Activated T-cell treated with anti-CD3 and anti-CD28 coated beads for 48 hours (primary cell): ENCODE measurements at places on chromosomes 12 and 14.

GRCh38 chr12:94726236-94726835 lies 76.0 kb upstream of the TMCC3 start:
- DNase-seq: no peak

GRCh38 chr12:8860165-8860961 lies 37.9 kb downstream of the A2ML1 start:
- peak; percentile 6 for DNase-seq

GRCh38 chr14:103538291-103539055 lies 9.5 kb downstream of the TRMT61A start:
- DNase-seq: no peak

DNA sequence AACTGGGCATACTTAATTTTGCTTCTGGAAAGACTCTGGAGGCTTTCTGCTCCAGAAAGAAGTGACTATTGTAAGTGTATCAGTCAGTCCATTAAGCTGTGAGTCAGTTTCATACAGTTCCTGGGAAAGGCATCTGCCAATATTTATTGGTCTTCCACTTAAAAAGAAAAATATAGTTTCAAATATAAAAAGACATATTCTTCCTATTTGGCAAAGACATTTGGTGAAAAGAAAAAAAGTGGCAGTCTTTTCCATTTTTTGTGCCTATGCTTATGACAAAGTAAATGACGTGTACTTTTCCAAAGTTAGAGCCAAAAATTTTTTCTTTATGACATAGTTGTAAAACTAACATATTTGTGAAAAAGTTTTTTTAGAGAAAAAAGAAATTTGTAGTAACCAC lies 12.3 kb downstream of the TMEM30B start:
- no peak for DNase-seq

DNA sequence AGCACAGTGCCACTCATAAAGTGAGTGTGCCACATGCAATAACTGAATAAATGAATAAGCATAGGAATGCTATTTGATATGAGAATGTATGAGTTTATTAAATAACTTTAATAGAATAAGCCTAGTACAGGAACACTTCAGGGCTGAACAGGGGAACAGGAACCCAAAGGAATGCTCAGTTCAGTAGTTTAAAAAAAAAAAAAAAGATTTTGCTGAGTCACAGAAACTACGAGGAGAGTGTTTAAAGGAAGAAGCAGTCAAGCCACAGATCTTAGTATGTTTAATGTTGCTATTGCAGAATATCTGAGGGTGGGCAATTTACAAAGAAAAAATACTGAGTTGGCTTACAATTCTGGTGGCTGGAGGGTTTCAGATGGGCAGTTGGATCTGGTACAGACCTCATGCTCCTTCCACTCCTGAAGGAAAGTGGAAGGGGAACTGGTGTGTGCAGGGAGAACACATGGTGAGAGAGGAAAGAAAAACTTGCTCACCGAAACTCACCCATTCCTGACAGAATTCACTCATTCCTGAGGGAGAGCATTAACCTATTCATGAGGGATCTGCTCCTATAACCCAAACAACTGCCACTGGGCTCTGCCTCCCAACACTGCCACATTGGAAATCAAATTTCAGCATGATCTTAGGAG lies 880.3 kb upstream of the MGAT4C start:
- no peak for DNase-seq

DNA sequence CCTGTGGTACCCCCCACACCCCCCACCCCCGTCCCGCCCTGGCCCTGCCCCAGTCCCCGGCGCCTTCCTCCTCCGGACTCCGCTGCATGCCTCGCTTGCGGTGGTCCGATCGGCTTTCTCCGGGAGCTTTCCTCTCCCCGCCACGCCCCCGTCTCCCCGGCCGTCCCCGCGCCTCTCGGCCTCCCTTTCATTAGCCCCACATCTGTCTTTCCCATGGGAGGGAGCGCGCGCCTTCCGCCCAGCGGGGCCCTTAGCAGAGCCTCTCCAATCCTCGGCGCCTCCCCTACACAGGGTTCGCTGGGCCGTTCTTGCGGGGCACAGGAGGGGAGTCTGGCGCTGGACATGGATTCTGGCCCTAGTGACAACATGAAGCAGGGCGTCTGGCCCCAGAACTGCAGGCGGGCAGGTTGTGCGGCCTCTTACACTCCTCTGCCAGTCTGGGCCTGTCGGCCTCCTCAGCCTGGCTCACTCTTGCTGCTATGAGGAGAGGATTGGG lies 1.5 kb upstream of the EFS start:
- no peak for DNase-seq

DNA sequence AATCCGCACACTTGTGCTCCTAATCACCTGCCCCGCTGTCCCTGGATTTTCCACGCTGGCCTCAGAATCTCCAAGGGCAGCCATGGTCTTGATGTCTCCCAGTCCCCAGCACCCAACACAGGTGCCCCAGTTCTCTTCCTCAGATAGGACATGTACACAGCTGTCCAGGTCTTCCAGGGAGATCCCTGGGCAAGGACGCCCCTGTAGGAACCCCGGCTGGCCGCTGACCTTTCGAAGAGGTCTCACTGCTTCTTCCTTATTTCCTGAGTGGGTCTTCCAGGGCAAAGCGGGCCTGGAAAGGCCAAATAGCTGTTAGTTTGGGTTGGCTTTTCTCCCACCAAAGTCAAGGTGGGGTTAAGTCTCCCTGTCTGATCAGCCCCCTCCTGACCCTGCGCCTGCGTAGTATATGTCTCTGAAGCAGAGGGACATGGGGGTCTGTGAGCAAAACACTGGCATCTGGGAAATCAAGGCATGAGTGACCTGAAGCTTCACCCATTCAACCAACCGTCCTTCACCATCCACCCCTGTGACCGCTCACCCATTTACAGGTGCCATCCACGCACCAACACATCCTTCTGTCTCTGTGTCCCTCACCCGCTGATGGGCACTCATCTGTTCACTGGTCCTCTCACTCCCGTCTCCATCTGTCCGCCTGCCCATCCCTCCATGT lies 4.6 kb downstream of the BEGAIN start:
- DNase-seq: no peak

DNA sequence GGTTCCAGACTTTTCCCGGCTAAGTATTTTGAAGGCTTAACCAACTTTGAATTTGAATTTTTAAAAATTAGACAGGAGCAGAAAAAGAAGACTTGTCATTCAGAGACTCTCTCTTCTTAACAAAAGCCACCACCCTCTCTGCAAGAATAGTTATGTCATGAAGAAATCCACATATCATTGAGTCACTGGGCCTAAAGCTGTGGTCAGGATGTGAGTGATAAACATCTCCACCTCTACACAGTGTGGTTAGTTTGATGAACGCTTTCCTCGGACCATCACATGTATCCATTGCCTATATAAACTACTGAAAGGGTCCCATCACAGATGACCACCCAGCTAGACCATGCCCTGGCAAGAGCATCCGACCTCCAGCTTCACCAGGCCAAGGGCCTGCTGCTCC lies 226.1 kb downstream of the KSR2 start:
- DNase-seq: no peak

GRCh38 chr12:9763025-9763424 lies 2.3 kb upstream of the CD69 start:
- no peak for DNase-seq

DNA sequence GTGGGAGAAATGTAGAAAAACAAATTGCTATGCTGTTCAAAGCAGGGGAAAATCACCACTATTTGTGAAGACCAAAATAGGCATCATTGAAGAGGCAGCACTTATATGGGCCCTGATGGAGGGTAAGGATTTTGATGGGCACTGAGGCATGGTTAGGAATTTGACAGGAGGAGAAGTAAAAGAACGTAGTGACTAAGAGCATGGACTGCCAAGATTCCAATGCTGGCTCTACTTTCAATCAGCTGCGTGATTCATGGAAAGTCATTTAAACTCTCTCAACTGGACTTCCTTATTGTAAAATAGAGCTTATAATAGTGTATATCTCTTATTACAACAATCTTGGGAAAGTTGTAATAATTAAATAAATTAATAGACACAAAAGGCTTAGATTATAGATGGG lies 267.7 kb upstream of the G2E3 start:
- no peak for DNase-seq

DNA sequence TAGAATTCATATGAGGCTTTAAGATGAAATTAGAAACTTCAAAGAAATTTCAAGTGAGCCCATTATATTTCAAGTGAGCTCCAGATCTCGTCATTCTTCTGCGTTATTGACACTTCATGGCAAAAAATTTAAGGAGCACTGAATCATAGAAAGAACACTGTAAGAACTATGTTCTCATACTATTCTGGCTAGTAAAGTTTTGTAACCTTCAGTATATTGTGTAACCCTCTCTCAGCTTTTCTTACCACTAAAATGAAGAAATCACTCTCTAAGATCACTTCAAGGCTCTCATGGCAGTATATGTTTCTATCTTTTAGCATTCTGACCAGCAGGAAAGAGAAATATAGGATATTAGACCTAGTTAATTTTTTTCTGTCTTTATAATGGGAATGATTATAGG lies 6.3 kb downstream of the GPHN start:
- no peak for DNase-seq

- no peak for DNase-seq
Observed at GRCh38 chr14:95262511-95262891, 57.2 kb downstream of the CLMN start.
